ENCODE measurements at places on chromosomes 7 and 10.

DNA sequence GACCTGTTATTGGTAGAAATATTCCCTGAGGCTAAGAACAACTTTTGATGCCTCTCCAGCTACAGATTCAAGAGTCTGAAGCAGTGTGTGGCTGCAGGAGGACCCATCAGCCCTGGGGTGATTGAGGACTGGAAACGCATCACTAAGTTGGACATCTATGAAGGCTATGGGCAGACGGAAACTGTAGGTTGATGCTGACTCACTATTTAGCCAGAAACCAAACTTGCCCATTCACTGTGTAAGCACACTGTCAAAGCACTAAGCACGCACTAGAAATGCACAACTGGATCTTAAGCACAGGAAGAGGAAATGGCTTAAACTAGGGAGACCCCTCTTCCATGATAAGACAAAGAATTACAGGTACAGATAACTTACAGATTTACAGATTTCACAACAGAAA lies 20.8 kb downstream of the ACSM6 start:
- no peak for DNase-seq

GRCh38 chr10:63375458-63375857 lies 90.3 kb downstream of the JMJD1C start:
- no peak for DNase-seq

DNA sequence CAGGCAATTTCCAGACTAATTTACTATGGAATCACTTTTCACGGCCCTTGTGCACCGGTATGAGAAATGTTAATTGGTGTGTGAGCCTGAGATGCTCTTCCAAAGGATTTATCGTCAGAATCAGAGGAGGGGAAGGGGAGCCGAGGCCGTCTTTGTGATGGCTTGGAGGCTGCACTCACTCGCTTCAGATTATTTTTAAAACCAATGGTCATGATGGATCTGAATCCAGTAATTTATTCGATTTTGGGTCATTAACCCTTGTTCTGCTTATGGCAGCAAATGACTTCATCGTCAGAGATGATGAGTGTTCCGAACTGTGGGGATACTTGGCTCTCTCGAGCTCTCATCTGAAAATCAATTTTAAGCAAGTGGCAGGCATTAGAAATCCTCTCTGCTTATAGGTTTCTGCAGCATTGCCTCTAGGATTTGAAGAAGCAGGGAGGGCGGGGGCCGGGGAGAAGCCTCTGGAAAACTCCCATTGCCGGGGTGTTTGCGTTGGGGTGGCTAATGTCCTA lies 576.3 kb downstream of the LRMDA start:
- DNase-seq, result no peak

GRCh38 chr7:95470452-95470851 lies 15.3 kb upstream of the ASB4 start:
- DNase-seq, result no peak

DNA sequence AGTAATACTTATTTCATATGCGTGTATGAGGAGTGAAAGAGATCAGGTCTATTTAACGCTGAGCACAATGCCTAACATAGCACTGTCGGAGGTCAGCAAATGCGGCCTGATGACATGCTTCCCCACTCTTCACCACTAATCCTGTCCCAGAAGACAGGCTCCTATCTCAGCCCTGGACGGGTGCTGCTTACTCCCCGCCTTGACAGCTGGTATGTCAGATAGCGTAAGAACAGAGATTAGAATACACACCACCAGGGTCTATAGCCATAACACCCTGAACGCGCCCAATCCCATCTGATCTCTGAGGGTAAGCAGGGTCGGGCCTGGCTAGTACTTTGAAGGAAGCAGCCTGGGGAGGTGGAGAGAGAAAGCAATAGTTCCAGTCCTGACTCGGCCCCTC lies 32.3 kb upstream of the TM9SF3 start:
- DNase-seq, result no peak
